ENCODE measurements at places on chromosomes 11 and 22.

DNA sequence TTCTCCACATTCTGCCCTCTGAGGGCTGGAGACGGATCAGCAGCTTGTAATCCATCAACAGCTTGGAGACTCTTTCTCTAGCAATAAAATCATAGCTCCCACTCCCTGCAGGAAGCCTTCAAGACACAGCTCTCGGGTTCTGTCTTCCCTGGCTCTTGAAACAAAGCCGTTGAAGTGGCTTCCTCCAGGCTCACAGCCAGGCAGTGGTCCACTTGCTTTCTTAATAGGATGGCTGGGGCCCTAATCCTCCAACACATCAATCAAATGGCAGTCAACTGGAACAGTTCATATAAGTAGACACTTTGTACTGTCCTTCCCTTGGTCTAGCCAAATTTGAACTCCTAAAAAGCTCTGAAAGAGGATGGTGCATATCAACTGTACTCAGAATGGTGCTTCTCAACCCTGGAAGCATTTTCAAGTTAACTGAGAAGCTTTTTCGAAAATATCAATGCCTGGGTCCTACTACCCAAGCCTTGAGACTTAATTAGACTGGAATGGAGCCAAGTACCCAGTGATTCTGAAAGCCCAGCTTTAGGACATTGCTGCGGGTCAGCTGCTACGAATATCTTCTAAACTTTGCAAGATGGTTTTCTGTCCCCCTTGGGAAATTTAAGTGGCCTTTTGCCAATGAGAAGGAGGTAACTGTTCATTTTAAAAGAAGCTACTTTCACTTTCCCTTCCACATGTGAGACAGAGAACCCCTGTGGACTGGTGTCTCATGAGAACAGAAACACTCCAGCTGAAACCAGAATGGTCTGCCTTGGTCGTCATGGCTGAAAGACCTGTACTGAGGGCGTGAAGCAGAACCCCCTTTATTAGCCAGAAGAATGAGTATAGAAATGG is 74.7 kb downstream of the SC5D start:
- DNase-seq: peak; percentile 41

DNA sequence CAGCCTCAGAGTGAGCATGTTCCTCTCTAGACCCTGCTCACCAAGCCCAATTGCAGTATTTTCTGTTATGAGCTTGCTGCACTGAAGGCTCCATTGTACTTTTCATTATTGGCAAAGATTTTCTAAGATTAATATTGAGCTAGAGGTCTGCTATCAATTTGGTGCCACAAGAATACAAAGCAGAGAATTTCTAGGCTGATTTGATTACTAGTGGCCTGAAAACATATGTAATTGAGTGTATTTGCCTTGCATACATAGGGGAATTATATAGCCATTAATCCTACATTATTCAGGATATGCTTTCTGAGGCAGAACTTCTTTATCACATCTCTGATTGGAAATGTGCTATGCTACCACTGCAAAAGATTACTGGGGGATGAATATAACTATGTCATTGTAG is 322.9 kb upstream of the ZC3H12C start:
- DNase-seq: no peak

GRCh38 chr11:70019576-70020011 is 58.5 kb upstream of the ANO1 start:
- peak; percentile 69 for DNase-seq

- no peak for DNase-seq
These were observed 88.9 kb downstream of the TBC1D22A start for GRCh38 chr22:46851311-46851710.

DNA sequence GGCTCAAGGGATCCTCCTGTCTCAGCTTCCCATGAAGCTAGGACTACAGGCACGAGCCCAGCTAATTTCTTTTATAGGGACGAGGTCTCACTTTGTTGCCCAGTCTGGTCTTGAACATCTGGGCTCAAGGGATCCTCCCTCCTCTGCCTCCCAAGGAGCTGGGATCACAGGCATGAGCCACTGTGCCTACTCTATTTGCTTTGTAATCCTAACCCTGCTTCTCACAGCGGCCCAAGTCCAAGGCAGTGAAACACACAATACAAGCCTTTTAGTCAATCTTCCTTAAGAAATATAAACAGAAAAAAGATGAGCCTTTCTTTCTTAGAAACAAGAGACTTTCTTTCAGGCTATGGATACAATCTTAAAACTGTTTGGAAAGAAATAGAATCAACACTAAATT is 115.2 kb upstream of the SORL1-AS1 start:
- no peak for DNase-seq

DNA sequence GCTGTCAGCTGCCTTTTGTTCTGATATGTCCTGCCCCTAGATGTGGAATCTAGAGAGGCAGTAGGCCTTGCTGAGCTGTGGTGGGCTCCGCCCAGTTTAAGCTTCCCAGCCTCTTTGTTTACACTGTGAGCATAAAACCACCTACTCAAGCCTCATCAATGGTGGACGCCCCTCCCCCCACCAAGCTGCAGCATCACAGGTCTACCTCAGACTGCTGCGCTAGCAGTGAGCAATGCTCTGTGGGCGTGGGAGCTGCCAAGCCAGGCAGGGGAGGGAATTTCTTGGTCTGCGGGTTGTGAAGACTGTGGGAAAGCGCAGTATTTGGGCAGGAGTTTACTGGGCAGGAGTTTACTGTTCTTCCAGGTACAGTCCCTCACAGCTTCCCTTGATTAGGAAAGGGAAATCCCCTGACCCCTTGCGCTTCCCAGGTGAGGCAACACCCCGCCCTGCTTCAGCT is 98.5 kb downstream of the SMCO4 start:
- peak; percentile 19 for DNase-seq

DNA sequence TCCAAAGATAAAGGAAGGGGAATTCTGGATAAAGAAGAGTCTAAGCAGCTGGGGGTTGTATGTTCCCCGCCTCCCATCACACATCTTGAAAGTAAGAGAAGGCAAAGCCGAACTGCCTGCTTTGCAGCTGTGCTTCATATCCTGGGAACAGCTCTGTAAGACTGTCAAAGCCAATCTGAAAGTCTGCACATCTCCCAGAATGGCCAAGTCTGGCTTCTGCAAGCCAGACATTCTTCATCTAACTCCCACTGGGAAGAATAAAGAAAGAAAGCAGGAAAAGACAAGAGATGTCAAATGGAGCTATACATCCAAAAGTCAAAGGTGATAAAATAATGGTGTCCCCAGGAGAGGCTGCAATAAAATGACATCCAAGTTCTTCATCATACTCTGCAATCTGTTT is 15.4 kb downstream of the MORC2 start:
- no peak for DNase-seq

DNA sequence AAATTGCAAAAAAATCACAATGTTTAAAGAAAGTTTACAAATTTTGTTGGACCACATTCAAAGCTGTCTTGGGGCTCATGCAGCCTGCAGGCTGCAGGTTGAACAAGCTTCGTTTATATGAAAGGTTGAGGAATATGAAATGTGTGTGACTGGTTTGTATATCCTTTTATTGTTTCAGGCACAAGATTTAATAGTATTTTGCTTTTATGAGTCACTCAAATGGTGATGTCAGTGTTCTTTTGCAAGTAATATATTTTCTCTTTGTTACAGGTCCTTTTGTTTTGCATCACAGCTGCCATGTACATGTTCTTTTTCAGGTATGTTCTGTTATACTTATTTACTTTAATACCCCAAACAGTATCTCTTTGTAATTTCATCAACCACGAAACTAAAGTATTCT is 198.6 kb downstream of the TMEM135 start:
- DNase-seq: peak; percentile 50

- no peak for DNase-seq
These were observed 810.7 kb downstream of the BRD1 start for GRCh38 chr22:49016909-49017481.

DNA sequence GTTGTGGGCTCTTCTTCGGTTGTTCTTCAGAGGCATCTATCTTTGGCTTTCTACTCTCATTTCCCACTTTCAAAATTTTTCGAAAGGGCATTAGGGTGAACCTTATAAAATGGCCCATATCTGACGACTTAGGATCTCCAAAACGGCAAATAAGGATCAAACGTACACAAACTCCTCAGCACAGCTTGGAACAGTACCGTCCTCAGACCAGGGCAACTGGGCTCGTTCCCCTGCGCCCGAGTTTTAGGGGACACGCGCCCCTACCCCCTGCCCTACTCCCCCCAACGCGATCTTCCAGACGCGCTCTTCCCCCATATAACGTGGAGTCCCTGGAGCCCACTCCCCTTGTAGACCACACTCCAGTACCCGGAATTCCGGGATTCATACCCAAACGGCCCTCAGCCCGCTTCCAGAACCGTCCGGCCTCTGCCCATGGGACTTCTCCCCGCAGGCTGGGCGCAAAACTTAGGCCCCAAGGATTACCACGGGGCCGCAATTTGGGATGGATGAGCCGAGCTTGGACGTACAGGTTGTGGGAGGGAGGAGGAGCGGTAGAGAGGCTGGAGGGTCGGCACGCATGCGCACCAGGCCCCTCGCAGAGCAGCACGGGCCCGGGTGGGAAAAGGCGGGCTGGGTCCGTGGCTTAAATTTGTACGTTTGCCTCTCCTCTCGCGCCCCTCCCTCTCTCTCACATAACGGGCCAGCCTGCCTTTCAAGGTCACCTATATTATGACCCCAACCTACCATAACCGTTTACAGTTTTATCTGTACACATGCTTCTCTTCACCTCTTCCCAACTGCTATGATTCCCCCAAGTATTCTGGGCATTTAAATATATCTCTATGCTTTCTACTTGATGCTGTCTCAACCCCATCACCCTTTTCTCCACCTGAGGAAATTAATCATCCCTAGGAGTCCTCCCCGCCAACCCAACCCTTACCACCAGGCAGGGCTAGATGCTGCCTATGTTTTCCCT is 3.4 kb downstream of the CCDC89 start:
- DNase-seq: peak; percentile 52

- DNase-seq: no peak
These were observed 661.3 kb upstream of the B3GAT1 start for GRCh38 chr11:135073381-135073780.

- no peak for DNase-seq
These were observed 12.0 kb downstream of the FRMD8 start for GRCh38 chr11:65398362-65398910.

DNA sequence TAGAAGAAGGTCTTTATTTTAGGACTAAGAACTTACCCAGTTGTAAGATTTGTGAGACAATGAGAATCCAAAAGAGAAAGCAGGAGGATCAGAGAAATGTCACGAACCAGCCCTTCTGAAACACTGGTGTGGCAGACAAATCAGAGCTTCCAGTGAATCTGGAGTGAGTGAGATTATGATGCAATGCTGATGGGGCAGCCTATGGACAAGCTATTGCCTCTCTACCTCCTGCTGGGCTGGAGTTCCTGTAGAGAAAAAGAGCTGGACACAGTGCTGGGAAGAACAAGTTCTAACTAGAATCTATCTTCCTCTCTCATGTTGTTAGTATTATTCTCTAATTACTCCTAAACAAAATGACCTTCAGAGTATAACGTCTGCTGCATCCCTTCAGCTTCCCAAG is 12.0 kb upstream of the ANO3 start:
- DNase-seq: peak; percentile 29

- peak; percentile 72 for DNase-seq
These were observed 759 bp downstream of the AP2A2 start for GRCh38 chr11:926341-926916.

DNA sequence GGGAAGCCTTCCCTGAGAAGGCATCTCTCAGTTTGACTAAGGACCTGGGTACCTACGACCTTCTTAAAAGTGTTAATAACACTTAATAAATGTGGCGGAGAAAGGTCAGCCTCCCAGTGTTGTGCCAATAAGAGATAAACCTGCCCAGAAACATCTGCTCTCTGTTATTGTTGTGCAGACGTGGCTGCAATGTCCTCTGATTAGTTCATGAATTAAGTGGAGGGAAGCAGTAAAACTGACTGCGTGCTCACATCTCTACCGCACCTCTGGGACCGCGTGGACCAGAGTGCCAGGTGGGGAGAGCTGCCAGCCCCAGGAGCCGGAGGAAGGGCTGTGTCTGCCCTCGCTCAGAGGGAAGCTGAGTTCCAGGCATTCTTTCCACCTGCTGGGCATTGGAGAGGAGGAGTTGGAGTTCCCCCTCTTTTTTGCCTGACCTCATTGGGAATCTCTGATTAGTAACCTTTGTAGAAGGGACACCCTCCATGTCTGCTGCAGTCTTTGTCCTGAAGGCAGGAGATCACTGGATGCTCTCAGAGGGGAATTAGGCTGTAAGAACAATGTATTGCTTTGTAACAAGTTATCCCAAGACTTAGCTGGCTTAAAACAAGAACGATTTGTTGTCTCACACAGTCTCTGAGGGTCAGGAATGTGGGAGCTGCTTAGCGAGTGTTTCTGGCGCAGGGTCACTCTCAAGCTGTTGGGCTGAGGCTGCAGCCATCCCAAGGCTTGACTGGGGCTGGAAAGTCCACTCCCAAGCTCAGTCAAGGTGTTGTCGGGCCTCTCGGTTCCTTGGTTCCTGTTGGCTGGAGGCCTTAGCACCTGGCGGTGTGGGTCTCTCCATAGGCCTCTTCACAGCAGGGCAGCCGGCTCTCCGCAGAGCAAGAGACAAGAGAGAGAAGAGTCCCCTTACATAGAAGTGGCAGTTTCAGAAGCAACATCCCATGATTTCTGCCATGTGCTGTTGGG is 247.6 kb upstream of the TBCEL start:
- DNase-seq: no peak

DNA sequence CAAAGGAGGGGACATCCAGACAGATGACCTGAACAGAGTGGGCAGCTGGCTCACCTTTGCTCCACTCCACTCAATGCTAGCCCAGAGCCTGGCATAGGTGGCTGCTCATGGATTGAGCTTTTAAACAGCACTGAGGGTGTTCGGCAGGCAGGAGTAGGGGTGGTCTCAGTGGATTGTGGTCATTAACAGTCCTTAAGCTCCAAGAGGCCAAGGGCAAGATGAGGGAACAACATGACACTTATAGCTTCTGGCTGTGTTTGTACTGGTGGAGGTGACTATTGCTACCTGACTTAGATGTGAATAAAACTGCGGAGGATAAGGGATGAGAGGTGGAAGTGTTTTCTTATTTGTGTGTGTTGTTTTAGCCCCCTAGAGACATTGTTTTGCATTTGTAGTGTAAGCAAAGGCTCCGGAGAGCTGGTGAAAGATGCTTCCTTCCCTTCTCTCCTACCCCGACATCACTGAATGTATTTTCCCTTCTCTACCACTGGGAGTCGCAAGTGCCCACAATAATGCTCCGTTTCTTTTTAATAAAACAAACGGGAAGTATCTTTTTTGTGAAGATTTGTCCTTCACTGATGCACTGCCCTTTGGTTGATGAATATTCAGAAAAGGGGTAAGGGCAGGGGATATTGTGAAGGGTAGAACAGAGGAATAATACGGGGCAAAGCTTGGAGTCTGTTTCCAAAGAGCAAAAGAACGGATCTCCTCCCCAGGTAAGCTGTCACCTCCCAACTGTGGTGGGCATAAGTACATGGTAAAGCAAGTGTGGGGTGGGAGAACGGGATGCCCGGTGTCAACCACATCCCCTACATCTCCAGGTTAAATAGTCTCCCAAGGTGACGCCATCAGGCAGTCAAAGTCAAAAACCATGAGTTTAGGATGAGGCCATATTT is 27.5 kb upstream of the MTNR1B start:
- DNase-seq: peak; percentile 44

Measured in fibroblast of mammary gland (primary cell).